ENCODE measurements at places on chromosomes 1 and 21. TPM values are rescaled to one million over a fixed set of nuclear protein-coding genes. Genes with fewer than 3 reads are reported as not detected.

The LPAR3 gene
- 2.2 TPM for total RNA-seq

- no peak for DNase-seq
Observed at GRCh38 chr21:8989261-8989711, 1532.1 kb upstream of the TPTE start.

The CRP gene
- total RNA-seq = 1.4 TPM

DNA sequence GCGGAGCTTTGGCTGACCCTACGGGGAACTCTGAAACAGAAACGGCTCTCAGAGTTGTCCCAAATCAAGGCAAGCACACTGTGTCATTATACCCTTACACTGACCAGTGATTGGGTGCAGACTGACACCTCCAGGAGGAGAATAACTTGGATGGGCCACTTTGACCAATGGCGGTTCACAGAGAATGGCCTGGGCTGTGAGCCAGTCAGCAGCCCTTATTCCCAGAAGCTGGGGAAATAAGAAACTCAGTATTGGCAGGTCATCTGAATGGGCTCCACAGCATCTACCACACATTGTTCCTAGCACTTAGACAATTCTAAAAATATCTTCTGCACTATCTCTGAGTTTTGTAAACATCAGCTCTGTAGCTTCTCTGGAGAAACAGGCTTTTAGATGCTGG, 265.2 kb downstream of the ADGRL2 start:
- DNase-seq = no peak

DNA sequence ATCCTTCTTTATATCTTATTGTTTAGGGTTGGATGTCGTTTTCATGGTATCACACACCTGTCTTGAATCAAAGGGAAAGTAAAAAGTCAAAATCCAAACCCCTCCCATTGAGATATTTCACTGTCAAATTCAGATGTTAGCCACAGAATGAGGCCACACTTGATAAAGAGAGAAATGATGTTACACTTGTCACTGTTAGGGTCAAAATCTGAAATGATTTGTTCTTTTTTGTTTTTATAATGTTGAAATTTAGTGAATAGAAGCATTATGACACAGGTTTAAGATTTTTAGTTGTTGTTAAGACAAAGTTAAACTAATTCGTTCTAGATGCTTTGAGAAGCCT, 13.1 kb downstream of the NFIA start:
- no peak for DNase-seq

- DNase-seq = peak; percentile 74
Observed at GRCh38 chr1:161227196-161227871, 1.5 kb downstream of the TOMM40L start.

- no peak for DNase-seq
Observed at GRCh38 chr1:68495532-68495931, 1.4 kb downstream of the DEPDC1 start.

DNA sequence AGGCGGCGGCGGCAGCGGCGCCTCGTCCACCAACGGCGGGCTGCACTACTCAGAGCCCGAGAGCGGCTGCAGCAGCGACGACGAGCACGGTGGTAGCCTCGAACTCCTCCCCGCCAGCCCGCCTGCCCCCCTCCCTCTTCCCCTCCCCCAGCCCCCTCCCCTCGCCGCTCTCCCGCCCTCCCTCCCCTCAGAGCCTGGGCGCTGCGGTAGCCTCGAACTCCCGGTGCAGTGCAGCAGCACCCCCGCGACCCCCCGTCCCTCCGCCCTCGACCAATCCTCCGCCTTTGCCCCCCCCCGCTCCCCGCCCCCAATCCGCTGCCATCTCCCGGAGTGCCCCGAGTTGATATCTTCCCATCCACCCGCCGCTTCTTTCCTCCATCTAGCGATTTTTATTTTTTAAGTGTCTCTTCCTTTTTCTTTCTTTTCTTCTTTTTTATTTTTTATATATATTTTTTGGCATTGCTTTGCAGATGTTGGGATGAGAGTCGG, 516 bp downstream of the RCOR3 start:
- DNase-seq = peak; percentile 62

DNA sequence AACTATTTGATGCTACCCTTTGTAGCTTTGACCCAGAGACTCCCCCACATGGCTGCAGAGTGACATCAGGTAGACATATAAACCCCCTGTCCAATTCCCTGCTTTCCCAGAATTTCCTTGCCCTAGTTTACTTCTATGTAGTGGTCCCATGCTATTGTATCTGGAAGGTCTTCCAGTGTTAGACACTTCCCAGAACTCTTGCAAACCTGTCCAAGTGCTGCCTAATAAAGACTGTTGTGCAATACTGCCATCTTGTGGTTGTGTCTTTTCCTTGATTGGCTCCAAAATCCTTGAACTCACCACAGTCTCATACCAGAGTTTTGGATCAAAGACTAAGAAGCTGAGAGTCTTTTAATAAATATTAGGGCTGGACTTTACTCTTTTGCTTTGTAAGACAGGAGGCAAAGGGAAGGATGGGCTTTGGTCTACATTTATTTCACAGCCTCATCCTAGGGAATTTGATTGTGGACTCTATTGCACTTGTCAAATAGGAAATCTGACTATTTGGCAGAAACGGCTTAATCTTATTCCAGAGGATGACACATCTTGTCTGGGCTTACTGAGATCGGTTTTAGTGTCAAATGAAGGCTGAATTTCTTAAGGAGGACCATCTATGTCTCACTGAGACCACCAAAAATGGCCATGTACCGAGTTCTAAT, 169.9 kb downstream of the LRRC7 start:
- no peak for DNase-seq

GRCh38 chr1:2979191-2980072, 41.8 kb upstream of the ACTRT2 start:
- DNase-seq = no peak

GRCh38 chr1:241308011-241308410, 49.0 kb downstream of the RGS7 start:
- DNase-seq = no peak

DNA sequence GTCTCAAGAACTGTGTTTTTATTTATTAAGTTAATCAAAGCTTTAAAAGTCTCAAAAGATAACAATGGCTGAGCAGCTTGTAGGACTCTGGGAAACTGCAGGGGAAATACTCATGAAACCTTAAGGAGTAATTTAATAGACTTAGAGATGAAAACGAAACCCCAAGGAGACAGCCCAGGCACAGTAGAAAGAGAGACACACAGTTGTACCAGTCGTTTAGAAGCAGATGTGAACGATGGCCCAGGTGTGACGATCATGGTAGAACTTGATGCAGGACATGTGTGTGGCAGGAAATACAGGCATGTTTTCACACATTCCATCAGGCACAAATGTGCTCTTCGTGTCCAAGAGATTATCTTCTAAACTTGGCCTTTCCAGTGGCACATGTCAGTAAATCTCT, 21.2 kb upstream of the MRPS6 start:
- no peak for DNase-seq

DNA sequence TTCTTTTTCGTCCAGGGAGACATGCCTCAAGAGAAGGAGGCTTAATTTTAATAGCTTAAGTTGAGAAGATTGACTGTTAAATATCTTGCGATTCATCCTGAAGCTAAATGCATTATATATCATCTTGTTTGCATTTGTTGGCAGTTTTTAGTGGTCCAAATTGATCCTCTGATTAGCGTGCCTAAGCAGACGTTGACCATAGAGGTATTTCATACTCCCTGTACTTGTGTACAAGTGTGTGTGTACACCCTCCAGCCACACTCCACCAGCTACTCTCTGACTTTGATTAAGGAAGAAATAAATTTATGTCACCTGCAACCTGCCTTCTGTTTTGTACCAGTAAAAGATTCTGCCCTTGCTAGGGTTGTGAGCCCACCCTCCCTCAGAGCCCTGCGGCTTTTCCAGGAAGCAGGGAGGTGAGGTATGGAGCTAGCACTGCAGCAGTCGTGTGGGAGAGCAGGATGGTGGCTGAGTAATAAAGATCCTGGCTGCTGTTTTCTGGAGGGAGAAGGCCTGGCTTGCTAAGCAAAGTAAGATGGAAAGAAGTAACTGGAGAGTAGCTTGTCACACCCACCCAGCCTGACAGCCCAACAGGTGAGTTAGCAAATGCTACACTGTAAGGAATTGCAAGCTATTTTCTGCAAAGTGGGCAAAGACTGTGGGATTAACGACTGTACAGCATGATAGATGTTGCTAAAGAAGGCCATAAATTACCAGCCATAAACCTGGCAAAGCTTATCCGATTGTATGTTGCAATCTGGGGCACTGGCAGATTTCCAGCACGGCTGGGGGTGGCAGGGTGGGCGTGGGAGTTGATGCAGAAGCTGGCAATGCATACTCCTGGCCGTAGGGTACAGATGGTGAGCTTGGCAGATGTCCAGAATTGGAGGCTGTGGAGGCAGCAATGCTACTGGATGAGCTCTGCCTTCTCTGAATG, 170.2 kb downstream of the TNR start:
- DNase-seq = peak; percentile 28
